ENCODE measurements at places on chromosomes 2 and 18.

DNA sequence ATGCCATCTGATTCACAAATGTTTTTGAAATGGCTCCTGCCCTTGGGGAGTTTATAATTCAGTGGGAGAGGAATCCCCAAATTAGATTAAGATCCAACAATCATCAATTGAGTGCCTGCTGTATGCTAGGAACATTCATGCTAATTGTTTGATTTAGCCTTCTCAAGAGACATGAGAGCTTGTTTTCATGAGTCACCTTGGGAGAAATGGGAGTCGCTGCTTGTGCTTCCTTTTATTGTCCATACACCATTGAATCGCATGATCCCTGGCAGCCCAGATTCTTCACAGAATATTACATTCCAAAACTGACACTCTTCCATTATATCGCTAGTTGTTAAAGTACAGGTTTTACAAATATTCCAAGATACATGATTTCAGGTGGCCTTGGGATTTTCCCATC lies 106.0 kb upstream of the MAP3K20 start:
- DNase-seq = no peak

DNA sequence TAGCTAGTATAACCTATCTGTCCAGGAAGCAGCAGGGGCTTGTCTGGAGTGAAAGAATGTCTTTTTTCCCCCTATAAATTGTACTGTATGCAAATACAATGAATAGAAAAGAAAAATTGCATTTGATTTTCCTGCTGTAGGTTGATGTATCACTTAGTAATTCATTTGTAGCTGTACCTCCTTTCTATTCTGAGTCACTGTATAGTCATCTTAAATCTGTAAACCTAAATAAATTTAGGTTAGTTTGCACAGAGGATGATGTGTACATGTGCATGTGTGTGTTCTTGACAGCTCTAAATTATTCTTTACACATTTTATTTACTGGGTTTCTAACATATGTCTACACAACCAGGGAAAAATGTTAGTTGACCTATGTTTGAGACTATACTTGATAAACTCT lies 478.7 kb upstream of the CNTNAP5 start:
- DNase-seq = no peak

DNA sequence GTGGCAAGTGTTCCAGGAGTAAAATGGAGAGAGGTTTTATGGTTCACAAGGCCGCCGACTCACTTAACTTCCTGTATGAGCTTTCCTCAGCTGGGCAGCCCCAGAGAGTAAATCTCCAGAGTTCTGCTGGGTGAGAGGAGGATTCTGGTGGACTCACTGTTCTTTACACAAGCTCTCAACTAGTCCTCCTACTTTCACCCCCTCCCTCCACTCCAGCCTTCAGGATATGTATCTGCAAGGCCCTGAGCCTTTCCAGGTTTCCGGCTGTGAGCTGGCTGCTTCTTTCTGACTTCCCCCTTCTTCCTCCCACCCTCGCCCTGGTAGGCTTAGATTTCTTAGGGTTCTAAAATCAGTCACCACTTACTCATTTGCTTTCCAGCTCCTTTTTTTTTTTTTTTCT lies 34.0 kb downstream of the EML6 start:
- no peak for DNase-seq

DNA sequence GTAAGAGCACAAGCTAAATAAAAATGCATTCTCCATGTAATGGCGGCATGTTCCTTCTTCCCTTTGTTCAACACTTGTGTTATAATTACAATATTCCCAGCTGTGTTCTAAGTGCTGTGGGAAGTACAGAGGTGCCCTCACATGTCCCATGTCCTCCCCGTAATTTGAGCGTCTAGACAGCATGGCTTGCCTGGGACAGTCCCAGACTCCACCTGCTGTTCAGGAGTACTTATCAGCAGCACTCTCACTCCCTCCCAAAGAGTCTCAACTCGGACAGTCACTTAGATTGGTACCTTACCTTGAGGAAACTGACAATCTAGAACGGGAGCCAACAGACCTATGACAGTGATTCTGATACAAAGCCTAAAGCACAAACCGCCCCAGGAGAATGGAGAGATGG lies 370.5 kb downstream of the EIPR1 start:
- DNase-seq = no peak

- no peak for DNase-seq
These were observed 155.1 kb downstream of the DOCK10 start for GRCh38 chr2:224887141-224887540.

DNA sequence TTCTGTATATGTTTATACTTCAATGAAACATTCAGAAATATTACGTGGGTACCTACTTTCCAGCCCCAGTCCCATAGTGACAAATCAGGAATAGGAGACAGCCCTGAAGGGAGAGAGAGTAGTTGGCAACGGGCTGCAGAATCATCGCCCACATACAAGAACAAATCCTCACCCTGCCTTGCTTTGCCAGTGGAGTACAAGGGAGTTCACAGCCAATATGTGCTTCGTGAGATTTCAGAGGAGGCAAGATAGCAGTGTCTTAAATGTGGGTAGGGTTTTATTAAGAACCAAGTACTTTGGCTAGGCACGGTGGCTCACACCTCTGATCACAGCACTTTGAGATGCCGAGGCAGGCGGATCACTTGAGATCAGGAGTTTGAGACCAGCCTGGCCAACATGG lies 40.3 kb upstream of the PKDCC start:
- DNase-seq = no peak
